Suppressor macrophage treated with lipopolysaccharide for 1 hour (primary cell): ENCODE measurements at places on chromosomes 2 and 18.

GRCh38 chr2:219218732-219219701, at the start of gene ABCB6:
ABCB6 (minus strand) TSS chr2:219218958; CDS start chr2:219218673, 285 bp downstream.
- DNase-seq = peak; percentile 75

DNA sequence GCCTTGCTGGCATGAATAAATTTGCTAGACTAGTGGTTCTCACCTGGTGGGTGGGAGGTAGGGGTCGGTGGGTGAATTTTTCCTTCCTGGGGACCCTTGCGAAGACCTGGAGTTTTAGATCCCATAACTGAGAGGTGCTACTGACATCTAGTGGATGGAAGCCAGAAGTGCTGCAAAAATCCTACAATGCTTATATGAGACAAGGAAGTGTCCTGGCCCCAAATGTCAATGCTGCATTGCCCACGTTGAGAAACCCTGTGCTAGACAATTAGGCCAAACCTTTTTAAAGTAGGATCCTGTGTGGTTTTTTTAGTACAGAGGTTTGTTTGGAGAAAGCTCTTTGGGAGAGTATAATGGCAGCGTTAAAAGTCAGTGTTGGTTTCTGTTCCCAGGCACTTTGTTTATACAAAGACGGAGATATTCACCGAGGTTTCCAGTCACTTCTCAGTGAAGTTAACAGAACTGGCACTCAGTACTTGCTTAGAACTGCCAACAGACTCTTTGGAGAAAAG, 9.6 kb downstream of the SERPINB8 start:
- peak; percentile 77 for DNase-seq

DNA sequence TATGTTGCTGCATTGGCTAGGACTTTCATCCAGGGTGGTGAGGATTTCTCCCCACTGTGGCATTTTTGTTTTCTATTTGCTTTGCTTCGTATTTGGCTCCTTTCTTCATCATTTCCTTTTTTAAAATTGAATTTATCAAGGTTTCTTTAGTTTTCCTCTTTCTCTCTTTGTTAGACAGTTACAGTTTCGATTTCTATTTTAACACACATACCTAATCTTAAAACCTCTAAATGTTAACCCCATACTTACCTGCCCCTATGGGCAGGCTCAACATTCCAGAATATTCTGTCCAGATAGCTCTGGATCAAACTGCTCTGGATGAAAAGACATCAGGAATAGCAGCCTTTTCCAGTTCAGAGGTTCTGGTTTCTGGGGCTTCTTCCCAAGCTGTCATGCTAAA, 49.2 kb downstream of the DIPK1C start:
- no peak for DNase-seq

GRCh38 chr2:159795841-159796690, 1.9 kb downstream of the CD302 start:
- peak; percentile 81 for DNase-seq

GRCh38 chr2:7037340-7038333, 120.4 kb downstream of the RNF144A start:
- DNase-seq = peak; percentile 67

DNA sequence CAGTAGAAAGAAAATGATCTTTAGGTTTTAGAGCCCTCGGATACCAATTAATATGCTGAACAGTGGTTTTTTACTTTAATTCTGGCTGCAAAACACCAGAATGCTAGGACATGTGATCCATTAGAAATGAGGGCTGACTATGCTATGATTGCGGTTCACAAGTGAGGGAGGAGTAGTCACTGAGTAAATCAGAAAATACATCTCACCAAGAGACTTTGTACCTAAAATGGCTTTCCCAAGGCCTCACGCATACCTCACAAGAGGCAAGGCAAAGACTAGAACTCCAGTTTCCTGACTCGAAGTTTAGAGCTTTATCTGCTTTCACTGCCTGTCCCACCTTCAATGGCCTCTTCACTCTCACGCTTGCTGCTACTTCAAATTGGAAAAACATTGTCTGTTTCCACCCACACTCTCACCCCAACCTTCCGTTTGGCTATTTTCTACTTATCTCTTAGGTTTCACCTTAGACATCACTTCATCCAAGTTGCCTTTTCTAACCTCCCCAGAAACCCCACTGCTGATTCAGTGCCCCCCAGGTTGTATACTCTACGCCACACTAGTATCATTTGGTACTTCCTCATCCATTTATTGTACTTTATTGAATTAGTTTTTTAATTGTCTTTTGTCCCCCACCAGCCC, 5.1 kb upstream of the MBD2 start:
- no peak for DNase-seq

GRCh38 chr2:54949431-54949830, 100.8 kb downstream of the RTN4 start:
- no peak for DNase-seq
